ENCODE measurements at places on chromosomes 12 and 14. TPM values are rescaled to one million over a fixed set of nuclear protein-coding genes. Genes with fewer than 3 reads are reported as not detected.

- DNase-seq = no peak
Measured at GRCh38 chr14:31389946-31390345, 30.4 kb downstream of the HEATR5A start.

GRCh38 chr12:116731801-116732200 lies 6.1 kb downstream of the SPRING1 start:
- DNase-seq = no peak

HOXC10 gene
- 15.3 TPM for total RNA-seq

DNA sequence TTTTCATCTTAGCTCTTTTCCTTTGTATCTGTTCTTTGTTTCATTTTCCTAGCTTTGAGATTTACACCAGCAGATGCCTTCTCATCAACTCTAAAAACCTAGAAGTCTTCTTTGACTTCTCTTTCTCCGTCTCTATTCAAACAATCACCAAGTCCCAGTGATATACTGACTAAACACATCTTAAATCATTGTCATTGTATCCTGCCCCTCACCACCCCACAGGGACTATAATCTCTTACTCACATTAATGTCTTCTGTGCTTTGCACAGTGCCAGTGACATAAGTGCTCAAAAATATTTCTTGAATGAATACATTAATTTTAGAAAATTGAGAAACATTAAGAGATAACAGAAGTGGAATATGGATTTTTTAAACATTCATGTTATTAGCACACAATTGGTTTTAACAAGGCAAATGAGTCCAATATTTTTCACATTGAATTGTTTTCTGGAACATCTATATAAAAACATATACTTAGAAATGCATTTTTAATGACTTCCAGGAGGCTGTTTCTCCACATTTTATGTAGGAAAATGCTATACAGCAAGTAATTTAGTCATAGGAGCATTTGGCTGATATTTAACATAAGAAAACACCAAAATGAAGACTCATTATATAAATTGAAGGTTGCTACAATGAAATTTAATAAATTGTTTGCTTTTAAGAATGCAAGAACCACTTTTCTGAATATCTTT lies 472.8 kb upstream of the PRICKLE1 start:
- no peak for DNase-seq

DNA sequence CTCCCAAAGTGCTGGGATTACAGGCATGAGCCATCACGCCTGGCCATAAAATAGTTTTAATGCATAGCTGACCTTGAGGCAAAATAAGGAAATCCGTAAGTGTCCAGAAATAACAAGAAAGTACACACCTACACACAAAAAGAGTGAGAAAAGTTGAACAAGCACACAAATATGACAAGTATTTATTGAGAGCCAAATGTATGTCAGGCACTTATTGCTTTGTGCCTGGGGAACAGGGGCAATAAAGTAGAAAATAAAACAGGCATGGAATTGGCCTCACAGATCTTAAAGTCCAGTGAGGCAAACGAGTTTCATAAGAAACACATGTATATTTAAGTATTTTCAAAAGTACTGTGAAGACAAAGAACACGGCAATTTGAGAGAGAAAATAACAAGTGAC lies 103.7 kb downstream of the ERGIC2 start:
- no peak for DNase-seq

CMKLR1 gene
- not detected for total RNA-seq

DNA sequence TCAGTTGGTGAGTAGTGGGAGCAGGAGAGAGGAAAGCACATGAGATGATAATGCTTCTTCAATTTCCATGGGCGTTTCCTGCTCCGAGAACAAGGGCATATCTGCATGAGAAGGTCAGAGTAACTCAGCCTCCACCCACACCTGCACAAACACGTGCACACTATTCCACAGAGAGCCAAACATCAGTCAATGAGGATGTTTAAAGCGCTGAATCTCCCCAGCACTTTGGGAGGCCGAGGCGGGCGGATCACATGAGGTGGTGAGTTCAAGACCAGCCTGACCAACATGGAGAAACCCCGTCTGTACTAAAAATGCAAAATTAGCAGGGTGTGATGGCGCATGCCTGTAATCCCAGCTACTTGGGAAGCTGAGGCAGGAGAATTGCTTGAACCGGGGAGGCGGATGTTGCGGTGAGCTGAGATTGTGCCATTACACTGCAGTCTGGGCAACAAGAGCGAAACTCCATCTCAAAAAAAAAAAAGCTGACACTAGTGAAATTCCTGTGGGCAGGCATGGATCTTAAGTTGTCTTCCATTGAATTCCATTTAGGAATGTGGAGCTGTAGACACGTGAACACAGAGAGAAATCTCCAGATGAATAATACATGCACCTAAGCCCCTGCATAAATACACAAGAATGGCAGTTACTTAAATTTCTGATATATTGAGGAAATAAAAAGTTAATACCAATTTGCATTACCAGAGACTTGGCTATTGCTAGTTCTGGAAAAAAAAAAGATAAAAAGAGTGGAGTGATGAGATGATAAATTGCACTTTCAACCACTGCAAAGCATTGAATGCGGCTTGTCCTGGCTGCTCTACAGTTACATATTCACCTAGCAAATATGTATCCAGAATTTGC lies 1097.4 kb upstream of the TMEM132C start:
- DNase-seq = no peak

DNA sequence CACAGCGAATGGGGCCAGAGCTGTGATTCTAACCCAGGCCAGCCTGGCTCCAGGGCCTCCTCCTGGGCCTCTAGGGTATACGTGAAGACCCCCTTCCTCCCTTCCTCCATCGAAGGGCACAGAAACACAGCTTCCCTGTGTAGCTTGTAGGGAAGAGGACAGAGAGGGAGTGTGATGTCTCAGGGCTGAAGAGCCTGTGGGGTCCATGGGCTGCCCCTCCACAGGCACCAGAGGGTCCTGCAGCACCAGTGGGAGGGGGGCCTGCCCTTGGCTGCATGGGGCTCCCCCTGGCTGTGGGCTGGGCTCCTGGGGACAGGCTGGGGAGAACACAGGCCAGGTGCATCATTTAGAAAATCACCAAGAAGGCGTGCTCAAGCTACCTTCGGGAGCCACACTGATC lies 178.5 kb downstream of the CALM1 start:
- no peak for DNase-seq

PELI2 gene
- total RNA-seq = 3.0 TPM

All from M059J (cell line).